ENCODE measurements at places on chromosomes 4 and X.

GRCh38 chr4:34633241-34633640, 1611.1 kb downstream of the ARAP2 start:
- no peak for DNase-seq

- DNase-seq, result no peak
Observed at GRCh38 chr4:55445921-55446577, 50.3 kb downstream of the TMEM165 start.

GRCh38 chr4:102819588-102820365, 7.6 kb downstream of the UBE2D3 start:
- DNase-seq, result no peak

- no peak for DNase-seq
Observed at GRCh38 chrX:71996826-71997225, 86.2 kb downstream of the NHSL2 start.

- no peak for DNase-seq
Observed at GRCh38 chr4:30901461-30902451, 181.6 kb downstream of the PCDH7 start.

Data from caudate nucleus (tissue), 63 donors.